ENCODE measurements at places on chromosomes 1 and 21.

DNA sequence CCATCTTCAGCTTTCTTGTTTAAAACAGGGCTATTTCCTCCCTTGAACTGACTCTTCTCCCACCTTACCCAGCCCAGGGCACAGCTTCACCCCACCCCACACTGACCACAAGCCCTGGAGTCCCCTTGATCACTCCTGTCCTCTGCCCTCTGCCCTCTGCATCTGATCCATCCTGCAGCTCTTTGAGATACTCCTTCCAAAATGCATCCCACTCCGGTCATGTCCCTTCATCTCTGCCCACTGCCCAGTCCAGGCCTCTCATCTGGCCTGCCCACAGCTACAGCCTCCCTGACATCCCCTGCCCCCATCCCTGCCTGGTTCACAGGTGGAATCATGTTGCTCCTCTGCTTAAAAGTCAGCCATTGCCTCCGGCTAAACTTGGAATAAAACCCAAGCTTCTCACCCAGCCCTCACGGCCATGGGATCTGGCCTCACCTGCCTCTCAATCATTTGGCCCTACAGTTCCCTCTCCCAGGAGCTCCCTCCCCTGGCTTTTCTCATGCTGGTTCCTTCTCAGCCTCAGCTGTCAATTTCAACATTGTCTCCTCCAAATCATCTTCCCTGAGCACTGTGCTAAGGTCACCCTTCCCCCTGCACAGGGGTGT, 202.0 kb downstream of the MATN1 start:
- DNase-seq: no peak

DNA sequence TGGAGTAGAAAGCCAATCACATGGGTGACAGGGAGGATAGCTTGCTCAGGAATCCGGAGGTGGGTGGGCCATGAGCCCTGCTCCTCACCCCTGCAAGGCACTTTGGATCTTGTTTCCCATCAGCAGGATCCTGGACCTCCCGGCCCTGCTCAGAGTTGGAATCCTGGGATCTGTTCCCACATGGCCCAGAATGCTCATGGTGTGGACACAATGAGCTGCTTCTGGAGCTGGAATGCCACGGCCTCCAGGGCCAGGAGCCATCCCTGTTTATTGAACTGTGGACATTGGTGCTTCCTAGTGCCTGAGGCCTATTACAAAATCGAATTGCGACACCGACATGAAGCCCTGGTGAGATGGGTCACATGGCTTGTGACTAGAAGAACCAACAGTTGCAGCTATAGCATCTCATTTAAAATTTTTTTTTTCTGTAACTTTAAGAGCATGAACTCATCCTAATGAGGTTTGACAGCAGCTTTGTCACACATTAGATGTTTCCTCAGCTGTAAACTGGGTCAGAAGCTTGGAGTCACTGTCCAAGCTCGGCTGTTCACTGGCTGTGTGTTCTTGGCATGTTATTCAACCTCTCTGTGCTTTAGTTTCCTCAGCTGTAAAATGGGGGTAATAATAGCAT, 40.4 kb upstream of the GOLT1A start:
- peak; percentile 49 for DNase-seq

DNA sequence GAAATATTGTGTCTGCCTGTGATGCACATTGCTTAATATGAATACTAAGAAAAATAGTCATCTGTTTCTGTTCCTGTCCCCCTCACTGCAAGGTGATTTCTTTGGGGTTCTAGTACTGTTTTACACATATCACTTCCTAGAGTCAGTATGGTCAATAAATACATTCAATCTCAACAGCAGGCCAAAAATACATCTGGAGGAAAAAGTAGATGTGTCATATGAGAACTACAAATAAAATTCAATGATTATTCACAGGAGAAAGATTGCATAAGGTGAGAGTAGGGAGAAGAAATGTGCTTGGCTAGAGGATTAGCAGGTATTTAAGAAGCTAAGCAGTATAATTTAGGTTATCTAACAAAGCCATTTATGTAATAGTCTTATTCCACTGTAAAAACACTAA, 45.3 kb upstream of the SAMSN1 start:
- DNase-seq: no peak

GRCh38 chr1:43334453-43335205, 3.0 kb upstream of the MPL start:
- no peak for DNase-seq

DNA sequence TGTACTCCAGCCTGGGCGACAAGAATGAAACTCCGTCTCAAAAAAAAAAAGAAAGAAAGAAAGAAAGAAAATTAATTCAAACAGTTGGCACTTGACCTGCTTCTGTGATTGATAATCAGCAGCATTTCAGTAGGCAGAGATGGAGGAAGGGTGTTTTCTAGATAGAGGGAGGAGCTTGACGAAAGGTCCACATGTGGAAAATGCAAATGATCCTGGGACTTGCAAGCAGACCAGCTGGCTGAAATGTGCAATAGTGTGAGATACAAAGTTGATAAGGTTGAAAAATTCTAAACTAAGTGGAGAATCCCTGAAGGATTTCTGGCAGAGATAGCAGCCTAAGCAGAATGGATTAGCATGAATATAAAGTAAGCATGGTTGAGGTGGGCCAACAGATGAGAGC, 4.2 kb downstream of the ELAPOR1 start:
- DNase-seq: no peak

- DNase-seq: no peak
Observed at GRCh38 chr1:161185732-161186311, 8.5 kb upstream of the B4GALT3 start.

DNA sequence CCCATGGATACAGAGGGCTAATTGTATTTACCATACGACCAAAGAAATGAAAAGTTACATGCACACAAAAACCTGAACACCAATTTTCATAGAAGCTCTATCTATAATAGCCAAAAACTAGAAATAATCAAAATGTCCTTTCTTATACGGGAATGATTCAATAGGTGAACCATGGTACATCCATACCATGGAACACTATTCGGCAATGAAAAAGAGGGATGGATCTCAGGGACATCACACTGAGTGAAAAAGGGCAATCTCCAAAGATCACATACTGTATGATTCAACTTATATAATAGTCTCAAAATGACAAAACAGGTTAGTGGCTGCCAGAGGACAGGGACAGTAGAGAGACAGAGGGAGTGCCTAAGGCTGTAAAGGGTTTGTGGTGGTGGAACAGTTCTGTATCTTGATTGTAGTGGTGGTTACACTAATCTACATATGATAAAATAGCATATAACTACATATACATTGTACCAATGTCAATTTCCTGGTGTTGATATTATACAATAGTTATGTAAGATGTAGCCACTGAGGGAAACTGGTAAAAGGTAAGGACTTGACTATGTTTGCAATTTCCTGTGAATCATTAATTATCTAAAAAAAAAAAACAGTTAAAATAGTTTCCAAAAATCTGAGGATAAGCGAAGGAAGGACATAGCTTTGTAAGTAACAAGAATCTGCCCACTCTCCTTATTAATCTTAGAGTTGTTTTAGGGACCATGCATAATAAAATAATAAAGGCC, 3.7 kb downstream of the RSBN1 start:
- DNase-seq: no peak

- DNase-seq: no peak
Observed at GRCh38 chr21:45150638-45151131, 76.3 kb downstream of the ADARB1 start.

- DNase-seq: no peak
Observed at GRCh38 chr1:26072305-26072704, 4.9 kb upstream of the TRIM63 start.

DNA sequence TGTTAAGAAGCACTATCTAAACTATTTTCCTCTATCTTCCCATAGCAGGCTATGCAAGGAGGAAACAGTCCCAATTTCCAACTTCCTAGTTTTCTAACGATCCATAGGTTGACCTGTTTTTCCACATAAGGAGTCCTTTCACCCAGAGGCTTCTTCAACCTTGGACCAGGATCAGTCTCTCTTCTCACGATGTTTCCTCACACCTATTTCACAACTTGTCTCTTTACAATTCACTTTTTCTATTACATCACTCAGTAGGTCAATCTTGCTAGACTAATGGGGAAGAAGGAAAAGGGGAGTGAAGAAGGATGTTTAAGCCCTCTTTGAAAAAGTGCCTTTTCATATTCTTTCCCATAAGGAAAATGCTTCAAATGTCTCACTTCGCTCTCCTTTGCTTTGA, 15.9 kb downstream of the PALMD start:
- no peak for DNase-seq

DNA sequence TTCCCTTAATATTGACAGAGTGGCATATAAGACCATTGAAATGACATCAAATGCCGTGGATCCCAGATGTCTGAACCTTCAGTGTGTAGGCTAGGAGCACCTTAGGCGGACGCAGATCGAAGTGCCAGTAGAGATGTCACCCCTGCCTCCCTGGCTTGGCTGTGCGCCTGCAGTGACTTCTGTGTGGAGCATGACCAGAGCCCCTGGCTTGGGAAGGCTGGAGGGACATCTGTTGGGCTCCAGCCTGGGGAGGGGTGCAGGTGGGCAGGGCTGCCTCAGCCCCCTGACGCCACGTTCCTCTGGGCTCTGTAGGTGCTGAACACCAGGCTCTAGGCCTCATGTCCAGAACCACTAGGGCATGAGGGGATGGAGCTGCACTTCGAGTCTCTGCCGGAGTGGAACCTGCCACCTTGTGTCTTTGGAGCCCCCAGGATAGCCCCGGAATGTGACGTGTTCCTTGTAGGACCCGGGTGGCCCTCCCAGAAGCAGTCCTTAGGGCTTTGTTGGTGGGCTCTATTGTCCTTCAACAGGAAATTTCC, 103.8 kb downstream of the ADARB1 start:
- no peak for DNase-seq

DNA sequence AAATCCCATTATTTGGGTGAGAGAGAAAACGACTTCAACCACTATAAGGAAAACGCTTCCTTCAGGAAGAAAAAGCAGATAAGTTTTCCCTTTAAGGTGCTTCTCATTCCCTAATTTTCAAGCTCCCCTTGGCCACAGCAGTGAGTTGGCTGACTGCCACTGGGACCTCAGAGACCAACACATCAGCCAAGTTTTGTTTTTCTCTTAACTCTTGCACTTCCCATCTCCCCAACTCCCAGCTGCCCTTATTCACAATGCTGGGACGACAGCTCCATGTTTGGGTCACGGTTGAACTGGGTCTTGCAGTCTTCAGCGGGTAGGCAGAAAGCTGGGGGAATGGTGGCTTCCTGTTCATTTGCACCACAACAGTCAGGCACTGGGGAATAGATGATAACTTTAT, 18.9 kb downstream of the SGIP1 start:
- no peak for DNase-seq

DNA sequence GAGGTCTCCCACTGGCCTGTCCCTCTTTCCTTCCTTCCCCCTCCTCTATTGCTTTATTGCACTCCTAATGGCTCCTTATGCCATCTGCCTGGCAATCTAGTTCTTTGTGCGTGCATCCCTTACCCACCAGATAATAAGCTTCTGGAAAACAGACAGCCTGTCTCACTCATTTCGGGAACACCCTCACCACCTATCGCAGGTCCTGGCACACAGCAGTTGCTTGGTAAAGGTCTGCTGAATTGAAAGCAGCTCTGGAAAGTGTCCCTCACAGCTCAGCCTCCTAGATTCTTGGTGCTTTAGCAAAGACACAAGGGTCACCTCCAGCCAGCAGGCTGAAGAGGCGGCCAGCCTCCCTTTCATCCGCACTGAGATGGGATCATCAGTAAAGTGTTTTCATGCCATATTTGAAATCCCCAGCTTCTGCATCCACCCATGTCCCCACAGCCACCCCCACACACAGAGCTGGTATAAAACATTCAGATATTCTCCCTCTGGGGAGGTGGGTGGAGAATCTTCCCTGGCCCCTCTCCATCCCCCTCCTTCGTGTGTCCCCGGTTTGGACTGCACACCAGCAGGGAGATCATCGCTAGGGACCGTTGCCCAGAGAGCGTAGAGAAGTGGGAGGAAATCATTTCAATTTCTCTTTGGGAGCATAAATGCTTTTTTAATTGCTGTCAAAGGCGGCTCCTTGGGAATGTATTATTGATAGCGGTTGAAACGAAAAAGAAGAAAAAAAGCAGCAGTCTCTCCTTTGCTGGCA, 29.1 kb upstream of the ATP2B4 start:
- no peak for DNase-seq

GRCh38 chr1:241406421-241406820, 49.4 kb upstream of the RGS7 start:
- DNase-seq: no peak

DNA sequence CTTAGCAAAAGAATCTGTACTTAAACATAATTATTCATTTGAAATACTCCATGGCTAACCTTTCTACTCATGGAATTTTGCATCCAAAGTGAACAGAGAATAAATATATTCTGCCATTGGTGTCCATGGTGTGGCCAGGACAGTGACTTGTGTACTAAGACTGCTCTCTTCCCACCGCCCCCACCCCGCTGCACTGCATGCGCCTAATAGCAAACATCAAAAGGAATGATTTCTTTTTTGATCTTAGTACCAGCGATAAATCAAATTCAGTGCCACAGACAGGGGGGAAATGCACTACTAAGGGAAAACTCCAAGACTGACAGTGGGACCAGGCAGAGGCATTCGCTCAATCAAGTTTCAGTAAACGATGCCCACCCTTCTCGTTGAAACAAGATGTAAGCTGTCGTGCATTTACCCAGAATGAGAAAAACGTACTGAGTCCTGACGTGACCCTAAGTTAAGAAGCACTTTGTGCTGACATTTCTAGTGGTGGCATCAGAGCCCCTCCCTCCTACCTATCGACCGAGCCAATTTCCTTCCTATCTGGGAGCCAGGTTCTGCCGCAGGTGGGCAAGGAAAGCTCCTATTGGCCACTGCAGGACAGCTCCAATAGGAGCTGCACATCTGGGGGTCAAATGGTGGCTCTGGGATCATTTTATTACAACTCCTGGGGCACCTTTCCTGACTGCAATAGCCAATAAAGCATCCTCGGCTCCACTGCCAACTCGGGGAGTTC, 12.5 kb downstream of the ESRRG start:
- no peak for DNase-seq

- DNase-seq: no peak
Observed at GRCh38 chr1:33661811-33662454, 189.5 kb downstream of the ZSCAN20 start.

GRCh38 chr1:110074166-110074565, 3.7 kb upstream of the ALX3 start:
- no peak for DNase-seq

GRCh38 chr1:229631148-229631547, 5.1 kb downstream of the URB2 start:
- DNase-seq: no peak

GRCh38 chr1:184315254-184315653, 71.6 kb upstream of the C1orf21 start:
- DNase-seq: no peak

GRCh38 chr1:94907136-94907535, 19.8 kb downstream of the CNN3 start:
- no peak for DNase-seq

- DNase-seq: peak; percentile 51
Observed at GRCh38 chr1:11648732-11649158, 5.5 kb downstream of the FBXO2 start.

GRCh38 chr1:211476200-211476849, 15.6 kb downstream of the RD3 start:
- peak; percentile 85 for DNase-seq
